HS-5 (cell line): ENCODE measurements at places on chromosomes 4 and X.

DNA sequence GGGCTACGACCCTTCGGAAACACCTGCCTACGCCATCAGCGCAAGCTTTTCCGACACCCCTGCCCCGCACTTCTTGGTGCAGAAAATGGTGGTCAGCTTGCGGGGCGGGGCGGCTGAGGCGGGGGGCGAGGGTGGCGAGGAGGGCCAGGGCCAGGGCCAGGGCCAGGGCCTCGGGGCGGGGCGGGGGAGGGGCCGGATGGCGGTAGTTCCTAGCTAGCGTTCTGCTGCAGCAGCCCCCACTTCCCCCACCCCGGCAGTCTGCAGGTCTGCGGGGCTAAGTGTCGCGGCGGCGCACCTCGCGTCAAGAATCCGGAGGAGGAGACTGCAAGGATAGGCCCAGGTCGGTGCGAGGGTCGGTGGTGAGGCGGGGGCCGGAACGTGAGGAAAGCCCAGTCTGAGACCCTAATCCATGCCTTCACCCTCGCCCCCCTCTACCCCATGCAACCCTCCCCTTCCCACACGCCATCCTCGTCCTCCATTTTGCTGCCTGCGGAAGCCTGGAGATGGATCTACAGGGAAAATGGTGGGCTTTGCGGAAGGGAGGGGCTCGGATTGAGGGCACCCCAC, 600 bp downstream of the BEX4 start:
- DNase-seq = no peak

GRCh38 chr4:112410364-112410763, 105.6 kb downstream of the NEUROG2 start:
- no peak for DNase-seq

DNA sequence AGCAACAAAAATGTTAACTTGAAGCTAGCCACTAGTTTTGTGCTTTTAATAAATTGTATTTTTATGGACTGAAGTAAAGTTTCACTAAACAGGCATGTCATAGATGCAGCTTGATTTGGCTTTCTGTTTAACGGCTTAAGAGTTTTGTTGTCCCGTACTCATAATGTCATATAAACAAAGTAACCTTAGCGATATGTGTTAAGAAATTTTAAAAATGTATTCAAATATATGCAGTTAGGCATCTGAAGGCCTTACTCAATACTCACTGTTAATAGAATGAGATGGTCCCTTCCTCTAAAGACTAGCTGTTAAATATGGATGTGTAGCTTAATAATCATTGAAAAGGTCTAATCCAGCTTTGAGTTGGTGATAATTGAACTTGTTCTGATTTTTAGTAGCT, 1.0 kb upstream of the SCLT1 start:
- no peak for DNase-seq

DNA sequence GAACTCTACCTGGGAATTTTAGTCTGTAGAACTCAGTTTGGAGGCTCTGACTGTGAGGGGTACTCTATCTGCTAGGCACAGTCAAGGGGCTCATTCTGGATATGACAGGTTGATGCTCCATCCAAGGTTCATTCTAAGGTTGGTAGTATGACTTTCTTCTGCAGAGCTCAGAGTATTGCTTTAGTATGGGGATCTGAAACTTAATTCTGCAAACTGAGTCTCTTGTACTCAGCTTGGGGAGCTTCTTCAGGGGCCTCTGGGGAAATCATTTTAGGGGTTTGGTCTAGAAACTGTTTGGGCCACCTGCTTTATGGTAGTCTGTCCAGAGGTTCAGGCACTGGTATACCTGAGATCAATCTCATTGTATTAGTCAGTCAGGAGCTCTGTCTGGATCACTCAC, 9.7 kb upstream of the TSR2 start:
- DNase-seq = no peak

DNA sequence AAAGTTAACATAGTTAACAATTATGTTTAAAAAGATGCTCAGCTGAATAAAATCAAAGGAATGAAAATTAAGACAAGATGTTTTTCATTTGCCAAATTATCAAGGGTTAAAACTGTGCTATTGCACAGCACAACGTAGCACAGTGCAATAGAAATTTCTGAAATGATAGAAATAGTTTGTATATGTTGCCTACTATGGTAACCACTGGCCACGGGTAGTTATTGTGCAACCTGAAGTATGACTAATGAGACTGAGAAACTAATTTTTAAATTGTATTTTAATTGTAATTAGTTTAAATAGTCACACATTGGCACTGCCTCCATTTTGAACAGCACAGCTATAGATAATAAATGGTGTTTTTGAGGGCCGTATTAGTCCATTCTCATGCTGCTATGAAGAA, 343.1 kb upstream of the FAM241A start:
- no peak for DNase-seq

DNA sequence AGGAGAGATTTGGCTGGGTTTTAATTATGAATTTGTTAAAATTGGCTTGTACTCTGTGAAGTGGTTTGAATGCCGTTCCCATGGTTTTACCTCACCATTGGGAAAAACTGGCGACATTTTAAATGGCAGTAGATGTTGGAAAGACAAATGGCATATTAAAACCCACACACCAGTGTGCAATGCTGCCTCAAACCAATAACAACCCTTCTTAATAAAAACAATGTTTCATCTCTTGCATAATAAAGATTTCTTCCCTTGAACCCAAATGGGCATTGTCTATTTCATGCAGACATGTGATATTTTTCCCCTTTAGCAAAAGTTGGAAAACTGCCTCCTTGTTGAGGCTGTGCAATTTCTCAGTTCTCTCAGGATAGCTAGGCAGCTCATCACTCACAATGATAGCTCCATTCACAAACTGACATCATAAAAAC, 33.7 kb downstream of the GABRB1 start:
- no peak for DNase-seq

DNA sequence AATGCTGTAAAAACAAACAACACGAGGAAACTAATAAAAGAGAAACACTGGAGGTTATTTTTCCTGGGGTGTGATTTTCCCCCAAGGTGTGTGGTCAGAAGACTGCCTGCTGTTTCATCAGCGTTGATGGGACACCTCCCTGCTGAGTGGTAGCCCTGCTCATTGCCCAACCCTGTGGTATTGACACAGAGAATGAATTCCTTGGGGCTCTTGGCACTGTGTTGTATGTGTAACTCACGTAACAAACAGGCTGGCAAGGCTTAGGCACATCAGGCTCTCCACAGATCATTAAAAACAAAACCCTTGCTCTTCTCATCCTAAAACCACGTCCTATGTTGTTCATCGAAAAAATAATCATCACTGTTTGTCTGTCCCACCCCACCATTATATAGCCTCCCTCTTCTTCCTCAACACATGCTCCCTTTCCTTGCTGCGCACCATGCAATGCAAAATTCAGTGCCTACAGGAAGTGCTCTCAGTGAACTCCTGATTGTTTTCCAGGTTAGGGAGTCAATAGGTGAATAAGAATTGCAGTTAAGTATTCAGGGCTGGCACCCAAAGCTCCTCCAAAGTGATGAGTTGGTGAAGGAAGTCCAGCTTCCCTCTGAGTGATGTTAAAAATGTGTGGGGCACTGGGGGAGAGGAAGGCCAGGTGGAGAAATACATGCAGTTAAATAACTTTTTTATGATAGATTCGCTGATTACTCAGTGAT, 11.4 kb upstream of the PUDP start:
- no peak for DNase-seq

DNA sequence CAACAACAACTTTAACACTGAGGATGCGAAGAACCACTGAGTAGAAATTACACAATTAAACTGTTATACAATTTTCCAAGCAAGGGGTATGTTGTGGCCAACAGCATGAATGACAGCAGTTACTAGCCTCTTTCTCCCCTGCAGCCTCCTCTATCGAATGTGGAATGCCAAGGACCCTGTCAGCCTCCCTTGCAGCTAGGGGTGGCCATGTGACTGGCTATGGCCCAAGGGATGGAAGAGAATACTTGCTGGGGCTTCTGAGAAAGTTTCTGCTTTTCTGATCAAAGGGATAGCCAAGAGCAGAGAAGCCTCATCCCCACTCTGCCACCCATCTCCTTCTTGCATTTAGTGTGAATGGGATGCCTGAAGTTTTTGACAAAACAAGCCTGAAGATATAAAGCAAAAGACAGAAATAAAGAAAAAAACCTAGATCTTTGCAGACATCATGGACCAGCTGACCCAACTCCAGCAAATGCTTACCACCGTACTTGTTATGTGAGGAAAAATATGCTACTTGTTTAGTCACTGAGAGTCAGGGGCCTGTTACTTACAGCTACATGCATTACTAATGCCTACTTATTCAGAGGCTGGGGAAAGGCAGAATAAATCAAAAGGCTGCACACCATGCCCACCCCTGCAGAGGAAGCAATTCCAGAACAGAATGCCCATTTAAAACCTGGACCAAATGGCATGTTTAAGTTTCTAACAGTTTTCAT, 32.0 kb downstream of the DCTD start:
- no peak for DNase-seq

DNA sequence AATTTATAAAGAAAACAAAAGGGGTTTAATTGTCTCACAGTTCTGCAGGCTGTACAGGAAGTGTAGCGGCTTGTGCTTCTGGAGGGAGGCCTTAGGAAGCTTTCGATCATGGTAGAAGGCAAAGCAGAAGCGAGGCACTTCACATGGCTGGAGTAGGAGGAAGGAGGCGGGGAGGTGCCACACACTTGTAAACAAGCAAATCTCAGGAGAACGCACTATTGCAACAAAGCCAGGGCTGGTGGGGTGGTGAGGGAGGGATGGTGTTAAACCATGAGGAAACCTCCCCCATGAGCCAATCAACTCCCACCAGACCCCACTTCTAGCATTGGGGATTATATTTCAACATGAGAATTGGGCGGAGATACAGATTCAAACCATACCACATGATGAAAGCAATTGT, 1116.3 kb downstream of the FAT4 start:
- no peak for DNase-seq

DNA sequence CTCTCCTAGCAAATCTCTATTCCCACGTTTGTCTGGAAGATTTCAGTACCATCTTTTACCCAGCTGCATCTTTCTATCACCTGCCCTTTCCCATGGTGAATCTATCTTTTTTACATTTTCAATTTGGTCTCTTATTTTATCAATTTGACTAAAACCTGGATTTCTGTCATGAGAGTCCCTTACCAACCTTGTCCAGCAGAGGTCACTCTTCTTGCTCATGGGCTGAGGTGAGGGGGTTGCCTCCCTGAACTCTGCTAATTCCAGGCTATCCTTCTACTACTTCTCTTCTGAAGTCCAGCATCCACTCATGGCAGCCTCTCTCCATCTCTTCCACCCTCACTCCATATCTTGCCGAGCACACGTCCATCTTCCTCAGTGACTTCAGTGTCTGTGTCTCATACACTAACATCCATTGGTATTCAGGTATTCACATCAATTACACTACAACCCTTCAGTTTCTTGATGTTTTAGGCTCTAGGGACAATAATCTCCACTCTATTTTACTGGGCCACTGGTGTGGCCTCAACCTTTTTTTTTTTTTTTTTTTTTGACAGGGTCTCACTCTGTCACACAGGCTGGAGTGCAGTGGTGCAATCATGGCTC, 17.8 kb upstream of the ZNF827 start:
- DNase-seq = no peak

GRCh38 chr4:62051332-62051731, 851.2 kb downstream of the ADGRL3 start:
- no peak for DNase-seq

DNA sequence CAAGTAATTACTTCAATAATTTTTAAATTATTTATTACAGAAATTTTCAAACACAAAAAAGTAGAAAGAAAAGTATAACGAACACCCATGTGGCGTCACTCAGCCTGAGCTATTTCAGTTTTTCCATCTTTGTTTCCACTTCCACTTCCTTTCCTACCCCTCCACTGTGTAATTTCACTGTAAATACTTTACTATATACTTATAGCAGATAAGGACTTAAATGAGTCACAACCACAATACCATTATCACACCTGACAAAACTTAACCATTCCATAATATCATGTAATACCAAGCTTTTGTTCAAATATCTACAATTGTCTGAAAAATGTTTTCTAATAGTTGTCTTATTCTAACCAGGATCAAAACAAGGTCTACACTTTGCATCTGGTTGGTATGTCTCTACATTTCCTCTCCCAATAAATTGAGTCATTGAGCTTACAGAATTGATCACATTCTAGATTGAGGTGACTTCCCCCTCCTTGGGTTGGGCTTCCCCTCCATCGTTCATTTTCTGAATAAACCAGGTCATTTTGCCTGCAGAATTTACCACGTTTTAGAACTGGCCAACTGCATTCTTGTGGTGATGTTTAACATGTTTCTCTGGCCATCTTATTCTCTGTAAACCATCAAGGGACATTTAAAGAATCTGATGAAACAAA, 48.7 kb downstream of the ATP10D start:
- DNase-seq = no peak

GRCh38 chrX:46184749-46185148, 360.5 kb downstream of the ZNF674 start:
- no peak for DNase-seq

DNA sequence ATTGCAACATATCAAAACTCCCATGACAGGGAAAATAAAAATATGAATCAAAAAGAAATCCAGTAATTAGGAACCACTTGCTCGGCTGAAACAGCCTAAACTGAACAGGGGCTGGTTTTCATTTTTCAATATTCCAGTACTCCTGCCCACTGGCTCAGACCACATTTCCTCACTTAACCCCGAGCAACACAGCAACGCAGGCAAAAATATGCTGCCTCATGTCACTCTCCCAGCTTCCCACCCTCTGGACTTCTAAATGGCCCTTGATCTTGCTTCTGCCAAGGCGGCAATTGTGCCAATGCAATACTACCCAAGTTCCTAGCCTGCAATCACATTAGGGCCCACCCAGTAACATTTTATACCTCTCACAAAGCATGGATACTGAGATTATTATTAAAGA, 30.6 kb downstream of the USP46 start:
- DNase-seq = no peak

DNA sequence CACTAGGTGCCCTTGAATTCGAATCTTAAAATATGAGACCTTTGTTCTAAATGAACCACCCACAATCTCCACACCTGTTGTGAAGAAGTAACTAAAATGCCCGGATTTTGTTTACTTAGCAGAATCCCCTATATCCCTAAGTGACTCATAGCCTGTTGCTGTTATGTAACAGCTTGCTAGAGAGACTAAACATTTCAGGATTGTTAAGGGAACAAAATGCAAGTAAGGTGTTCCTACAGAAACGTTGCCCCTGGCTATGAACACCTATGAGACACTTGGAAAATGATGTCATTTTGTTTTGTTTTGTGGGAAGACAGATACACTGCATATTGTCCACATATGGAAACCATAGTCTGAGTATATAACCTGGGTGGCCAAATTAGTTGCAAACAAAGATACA, 24.2 kb upstream of the MXRA5 start:
- no peak for DNase-seq
